ENCODE measurements at places on chromosomes 5 and 9.

- DNase-seq, result no peak
These were observed 123.7 kb upstream of the IRX4 start for GRCh38 chr5:2006193-2006970.

- DNase-seq, result no peak
These were observed 51.1 kb downstream of the RICTOR start for GRCh38 chr5:39023121-39023520.

GRCh38 chr5:82044010-82044409 is 72.2 kb downstream of the ATG10 start:
- no peak for DNase-seq

DNA sequence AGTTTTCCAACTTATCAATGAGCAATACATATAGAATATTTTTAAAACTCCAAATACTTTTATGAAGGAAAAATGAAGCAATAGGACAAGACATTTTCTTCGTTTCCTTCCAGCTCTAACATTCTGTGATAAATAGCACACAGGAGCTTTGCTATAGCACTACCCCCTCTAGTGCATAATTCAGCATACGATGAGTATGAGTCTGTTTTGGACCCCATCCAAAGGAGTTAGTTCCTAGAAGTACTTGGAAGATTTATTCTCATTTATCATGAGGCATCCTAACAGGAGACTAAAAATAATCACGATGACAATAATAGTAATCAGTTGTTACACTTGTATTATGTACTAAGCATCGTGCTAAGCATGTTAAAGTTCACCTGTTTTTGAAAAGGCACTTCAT is 1061.3 kb upstream of the DMAC1 start:
- no peak for DNase-seq

DNA sequence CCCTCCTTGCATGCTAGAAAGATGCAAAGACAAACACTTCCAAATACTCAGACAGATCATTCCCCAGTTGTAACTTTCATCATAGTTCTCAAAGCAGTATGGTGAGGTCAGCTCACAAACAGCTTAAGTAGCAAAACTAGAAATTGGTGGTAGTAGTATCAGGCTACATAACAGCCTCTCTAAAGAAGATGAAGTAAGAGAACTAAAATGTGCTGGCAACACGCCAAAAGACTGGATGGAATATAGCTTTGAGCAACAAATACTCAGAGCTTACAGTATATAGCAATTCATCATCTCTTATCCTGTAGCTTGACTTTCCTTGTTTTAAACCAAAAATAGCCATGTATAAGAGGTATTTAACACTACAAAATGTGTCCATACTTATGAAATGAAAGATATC is 7.5 kb downstream of the PFDN1 start:
- no peak for DNase-seq

DNA sequence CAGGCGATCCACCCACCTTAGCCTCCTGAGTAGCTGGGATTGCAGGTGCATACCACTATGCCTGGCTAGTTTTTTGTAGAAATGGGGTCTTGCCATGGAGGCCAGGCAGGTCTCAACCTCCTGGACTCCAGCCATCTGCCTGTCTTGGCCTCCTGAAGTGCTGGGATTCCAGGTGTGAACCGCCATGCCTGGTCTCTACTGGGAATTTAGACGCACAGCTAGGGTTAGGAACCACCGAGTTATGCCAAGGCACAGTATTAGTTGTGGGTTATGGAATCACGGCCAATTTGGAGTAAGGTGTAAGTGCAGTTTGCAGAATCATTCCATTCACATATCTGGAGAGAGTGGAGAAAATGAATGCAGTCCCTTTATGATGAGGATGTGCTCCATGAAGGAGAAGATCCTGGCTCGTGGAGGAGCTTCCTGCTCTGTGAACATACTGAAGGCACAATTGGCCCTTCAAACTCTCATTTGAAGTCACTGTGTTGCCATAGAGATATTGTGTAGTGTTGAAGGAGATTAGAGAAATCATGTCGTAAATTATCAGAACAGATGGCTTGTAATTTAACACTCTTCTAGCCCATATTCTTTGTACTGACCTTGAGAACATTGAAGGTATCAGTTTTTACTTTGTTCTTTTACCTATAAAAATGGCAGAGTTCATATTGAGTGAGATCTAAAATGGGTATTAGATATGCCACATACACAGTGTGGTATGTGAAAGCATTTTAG is 18.8 kb downstream of the TRIO start:
- DNase-seq, result no peak

- no peak for DNase-seq
These were observed 12.4 kb downstream of the DOCK2 start for GRCh38 chr5:169649486-169649885.

- DNase-seq, result no peak
These were observed 12.9 kb downstream of the STKLD1 start for GRCh38 chr9:133389025-133389557.

DNA sequence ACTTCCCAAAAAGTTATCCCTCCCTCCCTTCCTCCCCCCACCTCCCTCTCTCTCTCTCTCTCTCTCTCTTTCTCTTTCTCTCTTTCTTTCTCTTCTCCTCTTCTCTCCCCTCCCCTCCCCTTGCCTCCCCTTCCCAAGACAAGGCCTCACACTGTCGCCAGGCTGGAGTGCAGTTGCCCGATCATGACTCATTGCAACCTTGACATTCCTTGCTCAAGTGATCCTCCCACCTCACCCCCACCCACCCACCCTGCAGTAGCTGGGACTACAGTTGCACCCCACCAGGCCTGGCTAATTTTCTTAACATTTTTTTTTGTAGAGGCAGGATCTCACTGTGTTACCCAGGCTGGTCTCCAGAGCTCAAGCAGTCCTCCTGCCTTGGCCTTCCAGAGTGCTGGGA is 32.8 kb downstream of the VPS13A start:
- no peak for DNase-seq

All from activated naive CD4-positive, alpha-beta T cell treated with Interleukin-2 at 50 U/mL for 16 hours (primary cell).